Stimulated activated naive CD4-positive, alpha-beta T cell treated with Interleukin-2 at 50 U/mL for 16 hours (primary cell): ENCODE measurements at places on chromosomes 4 and X.

GRCh38 chr4:148095346-148095923, 346.8 kb downstream of the NR3C2 start:
- DNase-seq, result no peak

- DNase-seq, result no peak
These were observed 298.0 kb upstream of the TET2 start for GRCh38 chr4:104848597-104849225.

GRCh38 chrX:101482296-101482695, 3.0 kb upstream of the ARMCX4 start:
- no peak for DNase-seq

GRCh38 chrX:54794795-54795194, 3.3 kb downstream of the ITIH6 start:
- no peak for DNase-seq

DNA sequence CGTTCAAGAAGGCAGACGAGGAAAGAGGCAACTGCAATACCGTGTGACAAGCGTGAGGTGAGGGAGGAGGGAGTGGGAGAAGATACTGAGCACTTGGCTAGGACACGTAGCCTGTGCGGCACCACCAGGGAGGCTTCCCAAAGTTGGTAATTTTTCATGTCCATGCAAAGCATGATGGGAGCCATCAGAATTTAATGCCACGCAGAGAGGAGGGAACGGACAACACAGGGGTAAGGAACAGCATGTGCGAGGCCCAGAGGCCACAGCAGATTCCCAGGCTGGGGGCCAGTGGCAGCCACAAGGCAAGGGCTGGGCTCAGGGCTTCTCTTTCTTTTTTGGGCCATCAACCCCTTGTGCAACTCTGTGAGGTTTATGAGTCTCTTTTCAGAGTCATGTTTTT, 11.0 kb upstream of the CLDN24 start:
- no peak for DNase-seq

GRCh38 chr4:158006990-158007389, 165.8 kb downstream of the GASK1B start:
- no peak for DNase-seq

DNA sequence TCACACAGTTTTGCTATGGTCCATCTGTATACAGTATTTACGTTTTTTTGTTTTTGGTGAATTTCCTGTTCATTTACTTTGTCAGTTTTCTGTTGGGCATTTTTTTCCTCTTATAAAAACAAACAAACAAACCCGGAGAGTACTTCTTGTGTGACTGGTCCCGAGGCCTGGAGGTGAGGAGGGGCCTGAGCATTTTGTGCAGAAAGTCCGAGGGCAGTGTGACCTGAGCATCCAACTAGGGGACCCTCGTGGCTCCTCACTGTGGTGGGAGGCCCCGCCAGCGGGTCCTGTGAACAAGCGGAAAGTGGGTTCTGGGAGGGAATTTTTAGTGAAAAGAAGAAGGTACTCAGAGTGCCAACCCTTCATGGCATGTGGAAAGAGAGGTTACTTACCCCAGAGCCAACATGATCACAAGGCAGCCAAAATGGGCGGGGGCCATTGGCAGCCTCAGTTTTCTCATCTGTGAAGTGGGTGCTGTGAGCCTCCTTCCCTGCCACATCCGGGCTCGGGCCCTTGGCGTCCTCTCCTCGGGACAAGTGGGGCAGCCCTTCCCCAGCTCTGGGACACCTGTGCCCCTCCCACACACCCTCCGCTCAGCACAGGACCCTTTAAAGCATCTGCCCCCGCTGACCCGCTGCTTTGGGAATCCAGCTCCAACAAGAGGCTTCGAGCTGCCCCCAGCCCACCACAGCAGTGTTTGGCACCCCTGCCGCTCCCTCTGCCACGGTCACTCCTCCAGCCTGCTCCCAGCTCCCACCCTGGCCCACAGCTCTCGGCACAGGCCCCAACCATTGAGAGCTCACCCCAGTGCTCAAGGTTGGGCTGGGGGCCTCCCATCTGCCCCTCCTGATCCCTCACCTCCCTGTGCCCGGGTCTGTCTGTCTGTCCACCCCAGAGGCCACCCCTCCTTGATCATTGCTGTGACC, 22.8 kb upstream of the GPR78 start:
- DNase-seq, result no peak

- no peak for DNase-seq
These were observed 67.6 kb downstream of the FAM184B start for GRCh38 chr4:17713779-17714178.

DNA sequence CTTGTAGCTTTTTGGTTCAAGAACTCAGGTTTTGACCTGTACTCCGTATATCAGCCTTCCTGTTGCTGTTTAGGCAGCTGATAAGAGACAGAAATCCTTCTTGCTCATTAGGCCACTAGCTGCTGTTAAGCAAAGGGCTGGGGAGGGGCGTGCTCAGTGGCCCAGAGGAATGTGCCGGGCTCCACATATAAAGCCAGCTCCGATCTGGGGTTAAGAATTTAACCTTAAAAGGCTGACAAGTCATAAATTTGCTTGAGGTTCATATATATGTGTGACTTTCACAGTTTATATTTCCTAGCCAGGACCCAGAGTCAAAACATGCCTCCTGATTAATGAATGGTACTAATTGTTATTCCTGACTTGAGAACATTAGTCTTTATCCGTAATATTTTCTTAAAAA, 15.3 kb downstream of the GPC3 start:
- no peak for DNase-seq

DNA sequence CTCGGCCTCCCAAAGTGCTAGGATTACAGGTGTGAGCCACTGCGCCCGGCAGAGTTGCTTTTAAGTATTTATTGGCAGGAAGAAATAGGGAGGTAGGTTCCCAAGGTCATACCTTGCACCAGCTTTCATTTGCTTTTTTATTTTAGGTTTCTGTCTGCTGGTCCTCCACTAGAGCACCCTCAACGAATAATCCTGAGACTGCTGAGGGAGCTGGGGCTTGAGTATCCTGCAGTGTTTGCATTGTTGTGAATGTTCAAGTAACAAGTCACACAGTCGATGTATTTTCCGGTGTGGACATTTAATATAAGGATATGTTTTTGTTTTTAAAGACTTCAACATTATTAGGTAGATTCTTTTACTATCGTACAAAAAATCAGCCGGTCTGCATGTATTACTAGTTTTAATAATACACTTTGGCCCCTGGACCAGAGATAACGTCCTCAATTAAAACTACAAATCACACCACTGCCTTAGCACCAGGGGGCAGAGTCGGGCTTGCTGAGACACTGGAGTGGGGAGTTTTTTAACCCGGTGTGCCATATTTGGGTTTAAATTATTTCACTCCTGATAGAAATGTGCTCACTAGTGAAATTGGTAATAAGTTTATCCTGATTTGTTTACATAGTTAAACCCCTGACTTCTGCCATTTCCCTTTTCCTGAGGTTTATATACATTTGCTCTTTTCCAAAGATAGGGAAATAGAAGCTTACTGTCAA, 11.6 kb downstream of the SMIM20 start:
- DNase-seq, result peak; percentile 14

DNA sequence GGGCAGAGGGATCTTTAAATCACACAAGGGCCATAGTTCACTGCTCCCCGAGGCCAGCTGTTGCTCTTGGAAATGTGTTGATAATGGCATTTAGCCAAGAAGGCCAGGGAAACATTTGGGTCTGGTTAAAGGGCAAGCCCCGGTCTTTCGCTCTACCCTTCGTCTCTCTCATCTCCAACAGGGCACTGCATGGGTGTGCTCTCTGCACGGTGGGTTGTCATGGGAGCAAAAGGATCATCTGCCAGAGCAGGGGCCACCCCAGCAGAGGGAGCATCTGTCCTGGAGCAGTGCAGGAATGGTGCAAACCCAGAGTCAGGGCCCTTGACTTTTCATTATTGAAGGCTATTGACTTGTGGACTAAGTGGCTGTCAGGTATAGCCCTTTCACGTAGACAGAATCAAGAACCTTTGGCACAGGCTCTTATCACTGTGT, 22.7 kb upstream of the PGRMC2 start:
- DNase-seq, result no peak

DNA sequence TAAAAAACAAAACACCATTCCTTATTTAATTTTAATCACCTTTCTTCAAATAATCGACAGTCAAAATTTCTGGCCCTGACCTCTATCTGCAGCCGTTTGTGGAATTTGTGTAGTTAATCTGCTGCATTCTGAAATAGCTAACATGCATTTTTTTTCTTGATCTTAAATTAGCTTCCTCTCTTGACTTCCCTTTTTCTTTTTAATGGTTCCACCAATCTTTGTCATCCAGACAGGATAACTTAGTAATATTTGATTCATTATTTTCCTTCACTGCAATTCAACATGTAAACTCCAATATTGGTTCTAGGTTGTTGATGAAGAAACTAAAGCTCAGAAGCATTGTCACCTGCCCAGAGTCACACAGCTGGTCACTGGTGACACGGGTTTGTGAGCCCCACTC, 77.3 kb downstream of the ARHGAP10 start:
- DNase-seq, result no peak

DNA sequence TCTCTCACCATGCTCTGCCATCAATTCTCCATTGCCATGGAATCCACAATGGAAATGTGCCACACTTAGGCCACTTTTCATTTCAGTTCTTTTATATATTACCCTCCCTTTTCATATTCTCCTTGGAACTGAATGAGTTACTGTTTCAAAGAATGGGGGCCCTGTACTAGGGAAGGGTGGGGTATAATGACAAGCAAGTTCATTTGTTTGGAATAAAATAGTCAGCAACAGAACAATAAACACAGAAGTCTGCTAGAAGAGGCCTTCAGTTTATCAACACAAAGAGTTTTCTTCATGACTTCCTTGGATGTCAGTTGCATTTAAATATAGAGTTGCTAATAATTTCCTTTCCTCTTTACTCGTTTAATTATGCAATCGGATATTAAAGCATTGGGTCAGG, 478.3 kb upstream of the FTHL17 start:
- no peak for DNase-seq

GRCh38 chrX:40101430-40101802, 3.7 kb upstream of the BCOR start:
- no peak for DNase-seq

DNA sequence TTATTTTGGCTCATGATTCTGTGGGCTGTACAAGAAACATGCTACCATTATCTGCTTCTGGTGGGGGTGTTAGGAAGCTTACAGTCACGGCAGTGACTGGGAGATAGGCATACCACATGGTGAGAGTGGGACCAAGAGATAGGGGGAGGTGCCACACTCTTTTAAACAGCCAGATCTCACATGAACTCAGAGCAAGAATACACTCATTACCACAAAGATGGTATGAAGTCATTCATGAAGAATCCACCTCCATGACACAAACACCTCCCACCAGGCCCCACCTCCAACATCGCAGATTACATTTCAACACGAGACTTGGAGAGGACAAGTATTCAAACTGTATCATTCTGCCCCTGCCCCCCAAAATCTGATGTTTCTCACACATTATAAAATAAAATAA, 2396.7 kb downstream of the PCDH7 start:
- no peak for DNase-seq

DNA sequence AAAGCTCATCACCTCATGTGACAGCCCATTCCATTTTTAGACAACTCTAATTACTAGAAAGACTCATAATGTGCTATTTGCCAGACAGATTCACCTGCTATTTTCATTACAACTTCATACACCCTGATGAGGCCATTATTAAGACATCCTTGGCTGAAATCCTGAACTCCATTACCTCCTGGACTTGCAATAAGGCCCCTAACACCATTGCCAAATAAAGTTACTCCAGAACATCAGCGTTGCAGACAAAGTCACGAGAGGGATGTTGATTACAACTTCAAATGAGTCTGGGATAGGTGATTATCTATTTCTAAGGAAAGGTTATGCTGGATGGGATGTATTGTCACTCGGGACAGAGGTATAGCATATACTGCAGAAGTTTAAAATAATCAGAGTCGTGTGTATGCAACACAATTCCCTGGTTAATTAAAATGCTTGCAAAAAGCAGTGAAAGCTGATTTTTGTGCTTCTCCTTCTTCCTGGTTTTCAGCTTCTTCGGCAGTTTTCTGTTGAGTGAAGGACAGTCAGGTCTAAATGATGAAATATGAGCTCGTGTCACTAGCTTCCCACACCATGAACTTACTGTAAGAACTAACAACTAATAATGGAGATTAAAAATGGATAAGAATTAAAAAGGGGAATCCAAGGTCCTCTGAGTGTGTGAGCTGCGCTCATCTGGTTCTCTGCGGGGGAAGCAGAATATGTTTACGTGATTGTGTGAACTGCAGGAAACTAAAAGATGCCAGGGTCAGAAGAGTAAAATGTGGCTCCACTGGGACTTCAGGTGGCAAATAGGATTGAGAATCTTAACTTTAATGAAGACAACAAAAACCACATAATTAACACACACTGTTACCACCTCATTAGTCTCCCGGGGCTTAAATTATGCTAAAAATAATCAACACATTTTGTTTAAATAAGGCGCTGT, 17.6 kb upstream of the SOD3 start:
- DNase-seq, result no peak

DNA sequence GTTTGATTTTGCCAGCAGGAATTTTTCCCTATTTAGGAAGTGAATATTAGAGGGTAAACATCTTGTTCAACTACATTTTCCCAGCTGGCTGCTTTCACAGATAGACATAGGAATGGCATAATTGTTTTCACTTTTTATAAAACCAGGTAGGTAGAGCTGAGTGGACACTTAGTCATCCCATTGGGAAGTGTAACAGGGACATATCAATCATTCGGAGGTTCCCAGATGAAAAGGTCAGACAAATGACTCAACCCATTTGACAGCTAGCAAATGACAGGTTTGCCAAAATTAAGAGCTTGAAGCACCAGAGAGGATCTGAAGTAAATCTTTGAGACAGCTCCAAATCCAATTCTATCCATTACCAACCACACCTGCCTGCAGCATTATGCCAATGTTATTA, 205.3 kb downstream of the SLC39A8 start:
- no peak for DNase-seq

GRCh38 chr4:87851332-87851731, 18.6 kb downstream of the MEPE start:
- DNase-seq, result no peak

- no peak for DNase-seq
These were observed 37.7 kb downstream of the ARHGEF9 start for GRCh38 chrX:63747331-63747730.

- no peak for DNase-seq
These were observed 121.0 kb downstream of the ENPP6 start for GRCh38 chr4:184096561-184097240.

- DNase-seq, result no peak
These were observed 4.1 kb downstream of the PCSK1N start for GRCh38 chrX:48831136-48831908.

GRCh38 chrX:147900349-147900748, 11.4 kb upstream of the FMR1 start:
- DNase-seq, result no peak

DNA sequence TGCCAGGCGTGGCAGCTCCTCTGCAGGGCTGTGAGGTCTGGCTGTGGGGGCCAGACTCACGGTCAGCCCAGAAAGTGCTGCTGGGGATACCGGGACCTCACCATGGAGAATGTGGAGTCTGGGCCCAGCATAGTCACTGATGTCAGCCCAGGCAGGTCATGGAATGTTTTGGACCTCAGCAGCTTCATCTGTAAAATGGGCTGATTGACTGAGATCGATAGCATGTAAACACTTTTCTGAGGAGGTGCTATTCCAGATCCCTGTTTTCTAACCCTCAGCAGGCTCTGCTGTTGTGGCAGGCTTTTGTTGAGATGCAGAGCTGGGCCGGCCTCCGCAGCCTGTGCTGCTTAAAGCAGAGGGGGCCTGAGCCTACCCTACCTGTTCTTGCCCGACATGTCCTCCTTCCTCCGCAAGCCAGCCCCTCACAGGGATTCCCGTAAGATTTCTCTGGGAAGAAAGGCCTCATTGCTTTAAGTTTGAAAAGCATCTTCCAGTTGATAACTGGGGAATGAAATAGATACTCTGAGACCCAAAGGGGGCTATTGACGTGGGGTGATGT, 38.3 kb upstream of the HGFAC start:
- DNase-seq, result no peak
